HCEC 1CT (cell line): ENCODE measurements at places on chromosomes 5 and 9.

DNA sequence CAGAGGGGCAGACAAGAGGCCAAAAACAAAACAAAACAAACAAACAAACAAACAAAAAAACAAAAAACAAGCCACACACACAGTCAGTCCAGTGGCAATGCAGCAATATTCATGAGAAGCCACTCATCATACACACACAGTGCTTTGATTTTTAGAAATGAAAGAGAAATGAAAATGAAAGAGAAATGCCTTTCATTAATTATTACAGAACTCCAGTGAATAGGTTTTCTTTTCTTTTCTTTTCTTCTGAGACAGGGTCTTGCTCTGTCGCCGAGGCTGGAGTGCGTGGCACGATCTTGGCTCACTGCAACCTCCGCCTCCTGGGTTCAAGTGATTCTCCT is 36.9 kb downstream of the SPRY4 start:
- DNase-seq, result no peak

- no peak for DNase-seq
These were observed 56.6 kb downstream of the RGS3 start for GRCh38 chr9:113520109-113520642.

- no peak for DNase-seq
These were observed 2.1 kb upstream of the PSIP1 start for GRCh38 chr9:15512889-15513288.

DNA sequence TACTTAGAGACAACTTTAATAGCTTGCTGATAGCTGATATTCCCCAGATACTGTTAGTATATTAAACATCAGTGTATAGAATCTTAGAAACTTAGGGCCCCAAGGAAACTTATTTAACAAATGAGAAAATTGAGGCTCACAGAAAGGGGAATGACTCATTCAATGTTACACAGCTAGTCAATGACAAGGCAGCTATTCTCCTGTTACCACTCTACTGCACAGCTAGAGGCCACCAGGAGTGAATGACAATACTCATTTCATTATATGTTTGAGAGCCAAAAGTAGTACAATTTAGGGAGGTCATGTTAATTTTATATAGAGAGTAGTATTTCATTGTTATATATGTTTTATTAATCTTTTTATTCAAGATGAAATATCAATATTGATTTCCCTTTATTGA is 33.2 kb upstream of the PCDHB1 start:
- DNase-seq, result no peak
